Muscle of back (tissue), 13 donors: ENCODE measurements at places on chromosomes 6 and 20.

- DNase-seq = no peak
These were observed 540.9 kb downstream of the EPM2A start for GRCh38 chr6:145194389-145194788.

GRCh38 chr6:168371185-168371584 is 51.6 kb upstream of the DACT2 start:
- DNase-seq = no peak

- DNase-seq = peak; percentile 19
These were observed 63.0 kb downstream of the PTPN1 start for GRCh38 chr20:50572938-50573777.

GRCh38 chr6:166584853-166585429 is 1.5 kb downstream of the RAMACL start:
- DNase-seq = no peak

DNA sequence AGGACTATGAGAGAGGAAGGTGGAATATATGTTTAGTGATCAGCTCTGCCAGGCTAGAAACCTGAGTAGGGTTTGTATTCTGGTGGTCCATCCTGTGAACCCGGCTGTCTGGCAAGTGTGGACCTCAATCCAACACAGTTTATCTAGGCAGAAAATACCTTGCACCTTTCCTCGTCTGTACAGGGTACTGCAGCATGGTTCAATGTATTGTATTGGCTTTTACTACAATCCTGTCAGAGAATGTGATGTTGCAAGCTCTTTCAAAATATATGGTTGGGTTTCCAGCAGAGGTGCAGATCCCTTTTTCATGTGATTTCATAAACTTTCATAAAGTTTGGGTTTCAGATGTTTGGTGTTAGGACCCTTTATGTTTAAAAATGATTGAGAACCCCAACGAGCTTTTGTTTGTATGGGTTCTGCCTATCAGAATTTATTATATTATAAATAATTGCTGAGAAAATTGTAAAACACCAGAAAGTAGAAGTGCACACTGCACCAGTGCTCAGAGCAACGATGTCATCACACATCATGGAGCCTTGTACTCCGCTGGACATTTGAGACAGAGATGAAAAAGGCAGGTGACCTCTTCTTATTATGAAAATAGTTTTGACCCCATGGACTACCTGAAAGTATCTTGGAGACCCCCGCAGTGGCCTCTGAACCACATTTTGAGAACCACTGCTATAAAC is 106.6 kb downstream of the RTN4IP1 start:
- DNase-seq = no peak
